ENCODE measurements at places on chromosomes 3 and 15. TPM values are rescaled to one million over a fixed set of nuclear protein-coding genes. Genes with fewer than 3 reads are reported as not detected.

The ABHD17C gene
- total RNA-seq, result 11.5 TPM

- H3K27me3 ChIP-seq, result peaks cover 10% of the 10 kb centered on the region
- no peaks in the 10 kb centered on the region for H3K4me1 ChIP-seq
- no peak overlapping the region for H3K27ac ChIP-seq
- no peak overlapping the region for H3K4me3 ChIP-seq
Measured at GRCh38 chr3:52435246-52436101, 9.4 kb downstream of the SEMA3G start.

DNA sequence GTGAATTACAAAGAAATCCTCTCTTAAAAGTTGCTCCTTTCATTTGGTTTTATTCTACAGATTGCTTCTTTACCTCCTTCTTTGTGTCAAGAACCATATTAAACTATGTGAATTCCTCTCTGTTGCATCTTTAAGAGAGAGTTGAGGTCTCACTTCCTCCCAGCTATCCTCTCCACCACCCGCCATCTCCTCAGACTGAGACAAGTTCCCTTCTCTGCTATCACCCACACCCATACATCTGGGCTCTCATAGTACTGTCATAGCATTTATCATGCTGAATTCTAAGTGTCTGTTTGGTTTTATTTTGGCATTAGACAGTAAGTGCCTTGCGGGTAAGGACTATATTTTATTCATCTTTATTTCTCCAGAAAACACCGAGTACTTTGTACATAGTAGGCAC lies 54.2 kb downstream of the B3GALNT1 start:
- H3K27me3 ChIP-seq, result no peaks in the 10 kb centered on the region
- no peaks in the 10 kb centered on the region for H3K4me1 ChIP-seq
- no peak overlapping the region for H3K4me3 ChIP-seq
- DNase-seq, result no peak
- H3K36me3 ChIP-seq, result no peaks in the 10 kb centered on the region
- no peak overlapping the region for H3K27ac ChIP-seq

The CLRN1 gene
- not detected for total RNA-seq

The LRRC31 gene
- not detected for total RNA-seq

DNA sequence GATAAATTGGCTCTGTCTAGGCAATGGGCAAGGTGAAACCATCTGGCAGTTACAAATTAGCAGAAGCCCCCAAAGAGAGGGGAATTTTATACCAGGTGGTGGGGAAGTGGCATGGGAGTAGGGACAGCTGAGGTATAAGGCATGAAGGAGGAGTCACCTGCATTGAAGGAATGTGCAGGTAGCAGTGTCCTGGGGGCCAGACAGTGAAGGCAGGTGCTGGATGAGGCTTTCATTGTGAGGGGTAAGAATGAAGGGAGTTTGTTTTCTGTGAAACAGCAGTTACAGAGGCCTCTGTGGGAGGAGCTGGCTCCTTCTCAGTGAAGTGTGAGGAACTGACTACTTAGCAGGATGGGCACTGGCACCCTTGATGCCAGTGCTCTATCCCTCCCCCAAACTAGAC lies 19.1 kb upstream of the PXYLP1 start:
- no peak overlapping the region for H3K27ac ChIP-seq
- H3K4me1 ChIP-seq, result no peaks in the 10 kb centered on the region
- no peak for DNase-seq
- no peaks in the 10 kb centered on the region for H3K27me3 ChIP-seq

DNA sequence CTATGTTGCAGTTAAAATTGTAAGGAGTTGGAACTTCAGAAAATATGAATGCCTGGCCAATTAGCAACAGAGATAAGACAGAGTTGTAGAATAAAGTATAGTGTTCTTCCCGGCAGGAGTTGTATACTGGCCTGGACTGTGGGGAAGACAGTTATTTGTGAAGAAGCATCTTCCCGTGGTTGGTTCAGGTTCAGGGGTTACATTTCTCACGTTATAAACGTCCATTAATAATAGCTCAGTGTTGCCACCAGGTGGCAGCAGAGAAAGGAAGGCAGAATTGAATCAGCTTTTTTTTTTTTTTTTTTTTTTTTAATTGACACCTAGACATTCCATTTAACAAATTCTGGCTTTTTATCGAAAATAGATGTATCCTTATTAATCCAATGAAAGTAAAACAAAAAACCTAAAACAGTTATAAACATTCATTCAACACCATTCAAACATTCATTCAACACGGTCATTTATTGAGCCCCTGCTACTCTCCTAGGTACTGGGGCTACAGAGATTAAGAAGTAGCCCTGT lies 66.4 kb upstream of the NR2E3 start:
- no peak overlapping the region for H3K4me3 ChIP-seq
- no peaks in the 10 kb centered on the region for H3K27me3 ChIP-seq
- H3K27ac ChIP-seq, result no peak overlapping the region
- H3K4me1 ChIP-seq, result peaks cover 20% of the 10 kb centered on the region

DNA sequence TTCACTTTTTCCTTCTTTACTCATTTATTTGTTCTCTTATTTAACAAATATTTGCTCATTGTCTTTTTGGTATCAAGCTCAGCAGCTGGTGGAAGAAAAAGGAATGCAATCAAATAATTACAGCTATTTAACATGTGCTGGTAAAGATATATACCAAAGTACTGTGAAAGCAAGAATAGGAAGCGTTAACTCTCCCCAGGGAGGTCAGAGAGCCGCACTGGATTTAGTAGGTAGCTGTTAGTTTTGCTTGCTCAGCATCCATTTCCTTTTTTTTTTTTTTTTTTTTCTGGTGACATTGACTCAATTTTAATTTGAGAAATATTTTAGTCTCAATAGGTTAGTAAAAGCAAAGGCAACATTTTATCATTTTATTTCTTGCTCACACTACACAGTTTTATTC lies 308.5 kb upstream of the MDFIC2 start:
- no peaks in the 10 kb centered on the region for H3K4me1 ChIP-seq
- no peak for DNase-seq
- peaks cover 8% of the 10 kb centered on the region for H3K27me3 ChIP-seq
- H3K4me3 ChIP-seq, result no peak overlapping the region

The ANKRD63 gene
- total RNA-seq, result not detected

DNA sequence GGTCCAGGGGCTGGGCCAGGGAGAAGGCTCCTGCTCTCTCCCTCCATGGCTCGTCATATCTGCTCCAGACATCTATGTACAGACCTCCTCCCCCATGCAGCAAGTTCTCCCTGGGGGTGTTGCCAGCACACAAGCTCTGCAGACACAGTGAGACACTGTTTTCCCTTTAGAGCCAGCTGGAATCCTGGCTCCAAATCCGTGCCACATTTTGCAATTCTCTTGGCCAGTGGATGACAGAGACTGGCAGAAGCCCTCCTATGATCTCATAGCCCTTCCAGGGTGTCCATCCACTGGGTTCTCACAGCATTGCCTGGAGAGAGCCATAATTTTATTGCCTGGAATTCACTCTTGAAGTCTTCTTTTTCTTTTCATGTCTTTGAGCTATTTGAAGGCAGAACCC lies 203.9 kb downstream of the TLE3 start:
- no peak overlapping the region for H3K27ac ChIP-seq
- no peaks in the 10 kb centered on the region for H3K36me3 ChIP-seq
- H3K27me3 ChIP-seq, result peaks cover 50% of the 10 kb centered on the region
- DNase-seq, result peak; percentile 89

GRCh38 chr3:127706785-127707351 lies 34.1 kb downstream of the ABTB1 start:
- H3K27me3 ChIP-seq, result no peaks in the 10 kb centered on the region
- H3K27ac ChIP-seq, result no peak overlapping the region
- H3K4me3 ChIP-seq, result no peak overlapping the region
- no peak for DNase-seq

GRCh38 chr3:52793702-52794611 lies 639 bp upstream of the ITIH3 start:
- H3K27me3 ChIP-seq, result peaks cover 5% of the 10 kb centered on the region
- DNase-seq, result peak; percentile 81

GRCh38 chr3:45464336-45465170 lies 76.2 kb downstream of the LARS2 start:
- no peak overlapping the region for H3K4me3 ChIP-seq
- H3K36me3 ChIP-seq, result peaks cover 4% of the 10 kb centered on the region
- no peak overlapping the region for H3K27ac ChIP-seq
- no peaks in the 10 kb centered on the region for H3K27me3 ChIP-seq
- peaks cover 8% of the 10 kb centered on the region for H3K4me1 ChIP-seq

DNA sequence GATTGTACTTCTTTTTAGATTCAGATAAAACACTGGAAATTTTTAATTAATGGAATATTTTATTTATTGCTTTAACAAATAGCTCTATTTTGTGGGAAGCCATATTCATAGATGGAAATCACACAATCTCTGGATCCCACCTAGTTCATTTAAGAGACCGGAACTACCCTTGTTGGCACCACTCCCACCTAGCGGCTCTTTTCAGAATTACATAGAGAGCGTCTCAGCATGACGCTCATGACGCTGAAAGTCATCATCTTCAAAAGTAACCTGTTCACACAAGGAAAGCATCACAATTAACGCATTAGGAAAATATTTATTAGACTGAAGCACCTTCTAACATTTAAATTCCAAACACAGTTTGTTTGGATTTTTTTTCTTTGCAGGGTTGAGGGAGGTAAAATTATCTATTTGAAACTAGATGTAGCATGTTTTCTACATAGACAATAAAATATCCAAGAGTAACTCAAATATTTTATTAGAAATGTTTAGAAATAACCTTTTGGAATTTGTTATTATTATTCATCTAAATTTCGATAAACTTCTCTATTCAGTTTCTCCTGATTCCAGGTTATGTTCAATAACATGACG lies 214.9 kb upstream of the ARRDC4 start:
- H3K27me3 ChIP-seq, result no peaks in the 10 kb centered on the region
- no peak for DNase-seq
- H3K4me1 ChIP-seq, result no peaks in the 10 kb centered on the region
- H3K4me3 ChIP-seq, result no peak overlapping the region
- no peaks in the 10 kb centered on the region for H3K36me3 ChIP-seq
- H3K27ac ChIP-seq, result no peak overlapping the region

DNA sequence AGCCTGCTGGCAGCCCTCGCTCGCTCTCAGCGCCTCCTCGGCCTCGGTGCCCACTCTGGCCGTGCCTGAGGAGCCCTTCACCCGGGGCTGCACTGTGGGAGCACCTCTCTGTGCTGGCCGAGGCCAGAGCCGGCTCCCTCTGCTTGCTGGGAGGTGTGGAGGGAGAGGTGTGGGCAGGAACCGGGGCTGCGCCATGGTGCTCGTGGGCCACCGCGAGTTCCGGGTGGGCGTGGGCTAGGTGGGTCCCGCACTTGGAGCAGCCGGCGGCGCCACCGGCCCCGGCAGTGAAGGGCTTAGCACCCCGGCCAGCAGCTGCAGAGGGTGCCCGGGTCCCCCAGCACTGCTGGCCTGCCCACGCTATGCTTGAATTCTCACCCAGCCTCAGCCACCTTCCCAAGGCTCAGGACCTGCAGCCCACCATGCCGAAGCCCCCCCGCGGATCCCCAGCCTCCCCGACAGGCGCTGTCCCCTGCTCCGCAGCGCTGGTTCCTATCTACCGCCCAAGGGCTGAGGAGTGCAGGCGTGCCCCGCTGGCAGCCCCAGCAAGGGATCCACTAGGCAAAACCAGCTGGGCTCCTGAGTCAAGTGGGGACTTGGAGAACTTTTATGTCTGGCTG lies 863.3 kb downstream of the IGSF11 start:
- DNase-seq, result no peak
- no peak overlapping the region for H3K4me3 ChIP-seq
- H3K36me3 ChIP-seq, result no peaks in the 10 kb centered on the region
- H3K27me3 ChIP-seq, result no peaks in the 10 kb centered on the region
- no peak overlapping the region for H3K27ac ChIP-seq

DNA sequence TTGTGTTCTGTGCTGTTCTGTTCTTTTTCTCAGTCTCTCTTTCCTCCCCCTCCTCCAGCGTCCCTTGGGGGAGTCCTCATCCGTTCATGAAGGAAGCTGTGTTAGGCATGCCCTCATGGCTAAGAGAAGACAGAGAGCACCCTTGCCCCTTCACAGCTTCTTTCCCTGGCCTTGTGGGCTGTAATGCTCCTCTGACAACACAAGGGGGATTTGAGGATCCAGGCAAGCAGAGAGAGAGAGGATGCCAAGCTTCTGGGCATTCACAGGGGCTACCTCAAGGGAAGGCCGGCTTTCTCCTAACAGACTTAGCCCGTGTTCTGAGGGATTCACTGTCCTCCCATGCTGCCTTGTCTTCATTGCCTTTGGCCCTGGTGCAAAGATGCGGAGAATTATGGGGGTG lies 389.5 kb downstream of the LRTM1 start:
- no peak overlapping the region for H3K27ac ChIP-seq
- no peaks in the 10 kb centered on the region for H3K36me3 ChIP-seq
- no peak overlapping the region for H3K4me3 ChIP-seq
- H3K4me1 ChIP-seq, result no peaks in the 10 kb centered on the region

GRCh38 chr3:99712291-99712954 lies 74.0 kb downstream of the COL8A1 start:
- H3K27ac ChIP-seq, result peak overlapping the region; percentile 81
- no peaks in the 10 kb centered on the region for H3K27me3 ChIP-seq
- peaks cover 71% of the 10 kb centered on the region for H3K4me1 ChIP-seq
- no peak for DNase-seq
- H3K36me3 ChIP-seq, result peaks cover 46% of the 10 kb centered on the region

DNA sequence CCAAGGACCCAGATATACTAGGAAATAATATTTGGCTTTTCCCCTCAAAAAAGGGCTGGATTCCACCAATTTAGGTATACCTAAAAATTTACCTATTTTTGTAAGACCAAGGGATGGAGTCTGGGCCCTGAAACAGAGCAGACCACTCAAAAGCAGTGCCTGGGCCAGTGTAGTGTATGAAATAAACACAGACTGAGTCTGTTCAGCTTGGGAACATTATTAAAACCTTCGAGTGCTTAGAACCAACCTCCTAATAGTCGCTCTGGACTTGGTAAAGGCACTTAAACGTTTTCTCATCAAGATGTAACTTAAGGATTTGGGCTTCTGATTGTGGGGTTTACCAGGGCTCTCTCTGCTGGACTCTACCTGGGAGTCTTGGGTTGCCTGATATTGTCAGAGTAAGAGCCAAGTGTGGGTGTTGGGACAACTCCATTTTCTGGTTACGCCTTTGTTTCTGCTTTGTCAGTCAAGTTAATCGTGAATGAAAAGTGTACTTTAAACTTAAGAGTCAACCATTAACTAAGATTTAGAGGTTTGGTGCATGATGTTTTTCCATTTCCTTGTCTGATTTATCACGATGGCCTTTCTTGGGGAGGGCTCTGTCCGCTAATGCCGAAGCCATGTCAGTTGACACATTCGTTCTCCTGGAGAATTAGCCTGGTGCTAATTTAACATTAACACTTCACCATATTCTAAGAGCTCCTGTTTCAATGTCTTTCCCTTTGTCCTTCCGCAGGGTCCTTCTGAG lies 221.0 kb upstream of the TPM1 start:
- H3K4me3 ChIP-seq, result no peak overlapping the region
- no peaks in the 10 kb centered on the region for H3K27me3 ChIP-seq
- H3K27ac ChIP-seq, result no peak overlapping the region
- peaks cover 9% of the 10 kb centered on the region for H3K36me3 ChIP-seq
- peaks cover 16% of the 10 kb centered on the region for H3K4me1 ChIP-seq

The MED12L gene
- 2.2 TPM for total RNA-seq

DNA sequence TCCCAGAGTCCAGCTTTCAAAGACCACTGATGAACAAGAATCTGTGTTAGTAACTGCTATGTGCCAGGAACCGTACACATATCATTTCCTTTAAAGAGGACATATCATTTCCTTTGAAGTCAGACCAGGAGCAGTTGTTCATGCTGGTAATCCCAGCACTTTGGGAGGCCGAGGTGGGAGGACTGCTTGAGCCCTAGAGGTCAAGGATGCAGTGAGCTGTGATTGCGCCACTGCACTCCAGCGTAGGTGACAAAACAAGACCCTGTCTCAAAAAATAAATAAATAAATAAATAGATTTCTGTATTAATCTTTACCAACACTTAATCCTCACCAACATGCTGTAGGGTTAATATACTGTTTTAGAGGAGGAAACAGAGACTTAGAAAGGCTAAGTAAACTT lies 23.9 kb upstream of the CDV3 start:
- no peaks in the 10 kb centered on the region for H3K27me3 ChIP-seq
- H3K36me3 ChIP-seq, result no peaks in the 10 kb centered on the region
- no peak overlapping the region for H3K27ac ChIP-seq
- DNase-seq, result no peak

Data from osteoblast (primary cell).